Activated T-cell treated with anti-CD3 and anti-CD28 coated beads, Interleukin-2, amount 50 U/mL, for 72 hours (primary cell): ENCODE measurements at places on chromosomes 5 and 9. TPM values are rescaled to one million over a fixed set of nuclear protein-coding genes. Genes with fewer than 3 reads are reported as not detected.

GRCh38 chr5:108898707-108899106 lies 151.0 kb downstream of the FER start:
- DNase-seq: no peak

DNA sequence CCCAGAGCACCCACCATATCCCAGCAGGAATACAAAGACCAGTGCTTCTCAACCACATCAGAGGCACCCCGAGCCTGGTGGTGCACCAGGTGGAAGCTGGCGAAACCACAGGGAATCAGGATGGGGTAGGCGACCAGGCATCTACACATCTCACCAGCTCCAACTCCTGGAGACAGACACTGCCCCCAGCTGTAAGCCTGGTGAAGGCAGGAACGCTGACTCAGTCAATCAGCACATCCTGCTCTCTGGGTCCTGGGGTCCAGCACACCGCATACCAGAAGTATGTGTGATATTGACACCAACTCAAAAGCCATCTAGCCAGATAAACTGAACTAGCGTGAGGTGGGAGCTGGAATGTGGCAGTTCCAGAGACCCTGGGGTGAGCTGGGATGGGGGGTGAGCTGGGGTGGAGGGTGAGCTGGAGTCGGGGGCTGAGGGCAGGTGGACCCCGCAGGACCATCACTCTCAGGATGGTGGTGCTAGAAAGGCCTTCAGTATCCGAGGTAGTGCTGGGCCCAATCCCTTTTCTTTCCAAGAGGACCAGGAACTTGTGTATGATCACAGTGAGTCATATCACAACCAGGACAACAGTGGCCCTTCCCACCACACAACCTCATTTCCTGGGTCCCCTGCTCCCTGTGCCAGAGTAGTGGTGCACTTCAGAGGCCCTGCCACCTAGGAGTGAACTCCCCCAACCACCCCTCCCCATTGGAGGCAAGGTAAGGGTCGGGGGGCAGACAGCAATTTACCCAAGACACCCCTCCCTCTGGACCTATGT lies 2.5 kb downstream of the DBN1 start:
- DNase-seq: no peak

GRCh38 chr5:133396814-133397213 lies 215.5 kb downstream of the FSTL4 start:
- no peak for DNase-seq

- no peak for DNase-seq
Observed at GRCh38 chr5:180074462-180074861, 2.9 kb upstream of the RNF130 start.

- no peak for DNase-seq
Observed at GRCh38 chr9:134704498-134704897, 62.9 kb downstream of the COL5A1 start.

DNA sequence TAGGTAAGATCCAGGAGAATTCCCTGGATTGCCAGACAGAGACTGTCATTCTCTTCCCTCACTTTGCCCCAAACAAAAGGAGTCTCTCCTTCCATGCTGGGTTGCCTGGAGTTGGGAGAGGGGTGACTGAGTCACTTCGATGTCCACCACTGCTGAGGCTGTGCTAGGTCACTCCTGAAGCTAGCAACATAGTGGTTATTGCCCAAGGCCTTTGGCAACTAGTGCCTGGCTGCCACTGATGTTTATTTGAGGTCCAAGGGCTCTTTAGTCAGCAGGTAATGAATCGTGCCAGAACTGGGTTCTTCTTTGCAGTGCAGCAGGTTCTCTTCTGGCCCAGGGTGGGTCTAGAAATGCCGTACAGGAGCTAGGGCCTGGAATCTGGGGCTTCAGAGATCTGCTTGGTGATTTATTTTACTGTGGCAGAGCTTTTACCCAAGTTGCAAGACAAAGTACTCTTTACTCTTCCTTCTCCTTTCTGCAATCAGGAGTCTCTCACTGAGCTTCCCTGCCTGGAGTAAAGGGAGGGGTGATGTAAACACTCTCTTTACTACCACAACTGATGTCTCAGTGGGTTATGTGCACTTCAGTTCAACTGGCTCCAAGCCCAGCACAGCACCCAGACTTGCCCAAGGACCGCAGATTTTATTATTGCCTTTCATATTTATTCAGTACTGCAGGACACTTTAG lies 155.7 kb upstream of the SH3GL2 start:
- no peak for DNase-seq

- DNase-seq: no peak
Observed at GRCh38 chr9:128077847-128078503, 9.9 kb downstream of the SLC25A25 start.

DNA sequence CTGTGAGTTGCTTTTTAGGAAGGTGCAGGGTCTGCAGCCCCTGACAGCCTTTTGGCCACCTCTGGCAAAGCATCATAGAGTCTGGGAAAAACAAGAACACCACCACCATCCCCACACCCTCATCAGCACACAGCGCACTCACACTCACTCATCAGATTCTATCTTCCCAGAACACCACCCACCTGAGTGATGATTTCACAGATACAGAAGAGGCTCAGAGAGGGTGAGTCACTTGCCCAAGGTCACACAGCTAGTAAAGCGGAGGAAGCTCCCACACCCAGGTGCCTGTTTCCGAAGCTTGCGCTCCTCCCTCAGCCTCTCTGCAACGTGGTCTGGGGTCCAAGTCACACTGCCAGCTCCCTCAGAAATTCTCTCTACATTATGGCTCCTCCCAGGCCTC lies 41.8 kb upstream of the HRH2 start:
- no peak for DNase-seq

- DNase-seq: no peak
Observed at GRCh38 chr5:83396662-83397061, 74.9 kb upstream of the VCAN start.

DNA sequence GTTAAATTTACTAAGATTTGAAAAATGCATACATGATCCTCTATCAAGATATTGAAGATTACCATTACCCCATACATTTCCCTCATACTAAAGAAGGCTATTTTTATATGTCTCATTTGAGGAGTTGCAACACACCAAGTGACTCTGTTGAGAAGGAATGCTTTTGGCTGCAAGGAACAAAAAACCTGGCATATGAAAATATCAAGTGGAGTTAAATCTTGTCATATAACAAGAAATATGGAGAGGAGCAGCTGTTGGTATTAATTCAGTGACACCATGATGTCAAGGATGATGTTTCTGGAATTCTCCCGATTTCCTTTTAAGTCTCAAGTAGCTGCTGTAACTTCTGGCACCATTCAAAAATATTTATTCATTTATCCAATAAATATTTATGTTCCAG lies 193.8 kb downstream of the CSNK1G3 start:
- no peak for DNase-seq

DNA sequence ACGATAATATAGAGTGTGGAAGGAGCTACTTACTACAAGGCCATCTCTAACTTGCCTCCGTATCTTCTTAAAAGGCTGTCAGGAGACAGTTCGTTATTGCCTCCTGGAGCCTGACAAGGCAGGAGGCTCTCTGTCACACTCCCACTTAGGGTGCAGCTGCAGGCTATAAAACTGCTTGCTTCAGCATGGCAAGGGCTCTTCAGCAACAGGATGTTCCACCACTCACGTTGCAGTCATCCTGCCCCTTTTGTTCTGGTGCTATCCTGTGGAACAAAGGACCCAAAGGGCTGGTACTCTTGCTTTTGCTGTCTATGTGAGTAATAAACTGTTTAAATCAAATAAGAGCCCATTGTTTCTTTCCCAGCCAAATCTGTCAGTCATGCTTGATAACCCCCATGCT lies 508.9 kb downstream of the NTRK2 start:
- DNase-seq: no peak

GRCh38 chr5:149358294-149358651 lies 427 bp downstream of the PCYOX1L start:
- DNase-seq: no peak

DNA sequence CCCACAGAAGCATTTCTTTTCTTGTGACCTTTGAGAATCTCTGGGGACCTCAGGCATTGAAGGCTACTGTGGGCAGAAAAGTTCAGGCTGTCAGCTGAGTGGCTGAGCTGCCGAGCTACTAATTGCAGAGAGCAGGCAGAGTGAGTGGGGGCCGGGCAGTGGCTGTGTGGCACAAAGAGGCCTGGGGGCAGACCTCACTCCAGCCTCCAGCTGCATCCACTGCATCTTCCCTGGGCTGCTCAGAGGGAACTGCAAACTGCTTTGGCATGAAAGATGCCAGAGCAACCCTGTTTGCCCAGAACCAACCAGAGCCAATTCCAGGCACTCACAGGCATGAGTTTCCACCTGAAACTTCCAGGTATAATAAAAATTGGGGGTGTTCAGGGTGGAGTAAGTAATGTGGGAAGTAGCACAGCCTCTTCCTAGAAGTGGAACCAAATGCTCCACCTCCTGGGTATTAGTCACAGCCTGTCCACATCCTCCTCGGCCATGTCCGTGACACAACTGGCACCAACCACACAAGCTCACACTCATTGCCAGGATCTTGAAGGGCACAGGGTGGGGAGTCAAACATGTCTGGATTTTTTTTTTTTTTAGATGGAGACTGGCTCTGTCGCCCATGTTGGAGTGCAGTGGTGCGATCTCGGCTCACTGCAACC lies 548.9 kb downstream of the BNC2 start:
- no peak for DNase-seq

DNA sequence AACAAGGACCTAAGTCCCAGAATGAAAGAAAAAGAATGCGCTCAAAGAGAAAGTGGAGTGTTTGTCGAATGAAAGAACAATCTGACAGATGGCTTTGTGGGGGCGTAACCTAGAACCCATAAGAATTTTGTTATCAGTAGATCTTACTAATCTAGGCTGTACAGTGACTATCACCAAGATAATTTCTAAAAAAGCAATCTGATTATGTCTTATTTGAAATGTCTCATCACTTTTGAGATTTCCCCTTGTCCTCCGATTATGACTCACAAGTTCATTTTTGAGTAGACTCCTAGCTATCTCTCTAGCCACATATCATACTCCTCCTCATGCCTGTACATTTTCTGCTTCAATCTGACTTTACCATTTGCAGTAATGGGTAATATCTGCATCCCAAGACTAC lies 135.6 kb upstream of the SMARCA2 start:
- peak; percentile 54 for DNase-seq

DNA sequence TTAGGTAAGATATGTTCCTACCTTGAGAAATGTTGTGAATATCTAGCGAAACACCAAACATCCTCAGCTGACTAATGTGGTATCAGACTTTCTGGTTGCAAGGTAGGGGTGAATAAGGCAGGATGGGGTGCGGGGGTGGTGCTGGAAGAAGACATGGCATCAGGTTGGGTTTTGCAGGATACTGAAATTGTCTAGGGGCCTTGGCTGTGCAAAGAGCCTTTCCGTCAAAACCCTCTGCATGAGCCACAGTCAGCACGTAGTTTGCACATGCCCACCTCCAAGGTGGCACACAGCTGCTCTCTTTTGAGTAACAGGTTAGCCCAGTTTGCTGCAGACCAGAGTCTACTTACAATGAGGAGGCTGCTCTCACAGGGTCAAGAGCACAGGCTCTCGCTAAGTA lies 42.0 kb downstream of the SFXN1 start:
- peak; percentile 53 for DNase-seq

DNA sequence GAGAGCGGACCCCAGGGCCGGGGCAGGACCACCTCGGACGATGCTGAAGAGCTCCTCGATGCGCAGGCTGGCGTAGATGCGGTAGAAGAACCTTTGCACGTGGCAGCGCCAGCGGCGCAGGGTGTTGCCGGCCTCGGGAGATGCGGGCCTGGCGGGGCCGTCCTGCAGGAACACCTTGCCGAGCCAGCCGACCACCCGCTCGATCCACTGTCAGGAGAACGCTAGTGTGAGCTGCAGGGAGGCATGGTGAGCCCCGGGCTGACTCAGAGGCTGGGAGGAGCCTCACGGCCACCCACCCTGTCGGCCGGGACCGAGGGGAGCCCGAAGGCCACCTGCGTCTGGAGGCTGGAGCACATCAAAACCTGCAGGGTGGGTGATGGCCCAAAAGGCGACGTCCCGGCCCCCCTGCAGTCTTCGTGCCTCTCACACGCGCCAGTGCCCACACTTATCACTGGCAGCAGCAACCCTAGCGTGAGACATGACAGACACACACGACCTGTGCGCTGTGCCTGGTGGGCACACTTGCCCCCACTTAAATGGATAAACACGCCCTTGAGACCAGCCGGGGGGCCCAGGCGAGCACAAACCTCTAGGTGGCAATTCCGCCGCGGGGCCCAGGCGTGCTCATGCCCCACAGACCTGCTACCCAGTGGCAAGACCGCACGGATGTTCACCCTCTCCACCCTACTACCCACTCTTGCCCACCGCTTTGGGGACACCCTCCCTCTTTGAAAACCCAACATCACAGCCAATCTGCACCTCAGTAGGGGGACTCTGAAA lies 3.3 kb downstream of the ANAPC2 start:
- DNase-seq: no peak

GRCh38 chr9:111969622-111970021 lies 73.0 kb downstream of the UGCG start:
- DNase-seq: no peak

- no peak for DNase-seq
Observed at GRCh38 chr9:82539856-82540579, 522.9 kb downstream of the RASEF start.

GRCh38 chr5:110899566-110900412 lies 161.0 kb downstream of the SLC25A46 start:
- no peak for DNase-seq

DNA sequence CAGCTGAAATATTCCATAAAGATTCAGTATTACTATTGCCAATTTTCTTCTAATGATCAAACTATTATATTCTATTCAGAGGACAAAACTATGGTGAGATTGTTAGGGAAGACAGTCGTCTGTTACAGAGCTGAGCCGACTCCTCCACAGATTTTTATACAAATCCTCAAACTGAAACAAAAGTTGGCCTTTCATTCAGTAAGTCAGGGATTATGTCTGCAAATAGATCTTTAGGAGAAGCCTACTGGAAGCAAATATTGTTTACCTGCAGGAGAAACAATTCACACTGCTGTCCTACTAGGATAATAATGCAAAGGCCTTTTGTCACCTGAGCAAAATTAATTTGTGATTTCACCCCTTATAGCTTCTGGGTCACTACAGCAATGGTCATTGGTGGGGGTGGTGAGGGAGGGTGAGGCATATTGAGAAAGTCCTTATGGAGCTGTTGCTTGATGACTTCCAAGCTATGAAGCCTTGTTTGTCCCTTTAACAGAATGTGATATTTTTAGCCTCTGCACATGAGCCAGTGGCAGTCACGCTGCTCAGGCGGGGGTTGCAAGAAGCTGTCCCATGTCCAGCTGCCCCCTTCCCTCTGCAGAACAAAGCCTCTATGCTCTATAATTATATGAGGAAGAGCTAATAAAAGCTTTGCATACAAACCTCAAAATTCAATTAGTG lies 200.5 kb upstream of the KLF9 start:
- DNase-seq: no peak

GRCh38 chr5:72214168-72214567 lies 105.9 kb downstream of the MRPS27 start:
- no peak for DNase-seq

The PTGR1 gene
- 1.3 TPM for total RNA-seq

The EQTN gene
- not detected for total RNA-seq

The PGM5 gene
- not detected for total RNA-seq

The HSPB3 gene
- total RNA-seq: not detected

The GPR151 gene
- not detected for total RNA-seq

The FBLL1 gene
- 1.6 TPM for total RNA-seq

The RXRA gene
- total RNA-seq: 4.9 TPM

The ZBED3 gene
- total RNA-seq: 8.7 TPM

The MEF2C gene
- 0.53 TPM for total RNA-seq

The MGAT4B gene
- 101 TPM for total RNA-seq

The PCDHAC2 gene
- not detected for total RNA-seq
